ENCODE measurements at places on chromosomes 12 and 14.
A peak's percentile ranks its signal among the peaks of the same experiment; 100 is the strongest.

GRCh38 chr14:52069307-52070050 is 620 bp upstream of the NID2 start:
- DNase-seq, result no peak

DNA sequence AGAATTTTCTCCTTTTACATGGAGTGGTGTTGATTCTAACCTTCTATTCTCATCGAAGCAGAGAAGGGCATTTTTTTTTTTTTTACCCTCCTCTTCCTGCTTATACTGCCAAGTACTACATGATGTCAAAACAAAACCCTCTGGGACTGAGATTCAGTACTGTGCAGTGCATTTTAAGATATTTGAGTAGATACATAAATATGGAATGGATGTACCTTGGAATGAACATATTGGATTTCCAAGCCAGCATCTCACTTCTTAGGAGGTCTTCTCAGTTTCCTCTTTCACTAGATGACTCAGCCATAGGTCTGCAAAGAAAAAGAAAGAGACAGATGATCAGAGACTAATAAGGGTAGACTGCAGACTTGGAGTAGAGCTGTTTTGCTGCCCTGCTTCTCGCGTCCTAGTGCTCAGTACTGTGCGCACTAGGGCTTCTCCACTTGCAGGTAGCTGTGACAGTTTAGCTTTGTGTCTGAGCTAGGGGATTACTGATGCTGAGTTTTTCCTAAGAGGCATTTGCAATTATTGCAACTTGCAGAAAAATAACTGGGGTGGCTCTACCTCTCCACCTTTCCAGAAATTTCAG is 20.4 kb downstream of the TPH2 start:
- DNase-seq, result no peak

- DNase-seq, result no peak
These were observed 98.2 kb downstream of the SSPN start for GRCh38 chr12:26293612-26294011.

- no peak for DNase-seq
These were observed 22.4 kb downstream of the NFYB start for GRCh38 chr12:104115587-104115975.

- no peak for DNase-seq
These were observed 5.1 kb upstream of the USP30 start for GRCh38 chr12:109047081-109047805.

DNA sequence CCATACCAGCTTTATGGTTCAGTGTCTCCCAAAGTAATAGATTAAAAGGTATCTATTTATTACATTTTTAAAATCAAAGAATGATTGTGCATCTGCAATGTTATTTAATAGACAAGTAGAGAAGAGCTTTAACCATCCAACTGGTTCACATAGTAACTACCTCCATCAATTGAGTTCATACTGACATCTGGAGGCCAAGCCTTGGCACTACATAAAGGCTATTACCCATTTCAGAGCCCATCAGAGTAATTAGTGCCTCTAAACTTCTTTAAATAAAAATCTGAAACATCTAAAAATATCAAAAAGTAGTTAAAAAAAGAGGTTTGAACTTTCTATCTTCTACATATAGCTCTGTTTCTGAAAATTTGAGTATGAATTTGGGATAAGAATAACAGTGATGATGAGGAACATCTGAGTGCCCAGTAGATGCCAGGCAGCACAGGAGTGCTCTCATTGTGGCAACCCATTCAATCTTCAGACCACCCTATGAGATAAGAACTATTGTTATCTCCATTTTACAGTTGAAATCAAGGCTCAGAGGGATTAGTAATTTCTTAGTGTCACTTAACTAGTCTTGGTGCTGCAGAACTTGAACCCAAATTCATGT is 132.9 kb upstream of the DAAM1 start:
- peak; percentile 34 for DNase-seq

GRCh38 chr14:73816393-73816816 is 35.2 kb upstream of the PTGR2 start:
- DNase-seq, result no peak

DNA sequence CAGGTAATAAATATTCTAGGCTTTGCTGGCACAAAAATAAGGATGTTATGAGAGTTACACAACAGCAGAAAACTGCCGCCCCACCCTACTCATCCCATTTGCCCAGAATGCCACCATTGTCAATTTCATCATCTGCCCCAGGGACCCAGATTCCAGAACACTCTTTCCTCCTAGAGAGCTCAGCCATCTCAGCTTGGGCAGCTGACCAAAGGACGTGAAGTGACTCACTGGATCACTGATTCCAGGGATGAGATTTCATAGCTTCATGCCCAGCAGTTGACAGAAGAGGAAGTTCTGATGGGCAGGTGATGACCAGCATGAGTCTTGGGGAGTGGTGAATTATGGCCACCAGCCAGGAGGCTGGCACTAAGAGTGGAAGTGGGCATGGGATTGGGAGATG is 450.3 kb downstream of the RMST start:
- DNase-seq, result no peak

DNA sequence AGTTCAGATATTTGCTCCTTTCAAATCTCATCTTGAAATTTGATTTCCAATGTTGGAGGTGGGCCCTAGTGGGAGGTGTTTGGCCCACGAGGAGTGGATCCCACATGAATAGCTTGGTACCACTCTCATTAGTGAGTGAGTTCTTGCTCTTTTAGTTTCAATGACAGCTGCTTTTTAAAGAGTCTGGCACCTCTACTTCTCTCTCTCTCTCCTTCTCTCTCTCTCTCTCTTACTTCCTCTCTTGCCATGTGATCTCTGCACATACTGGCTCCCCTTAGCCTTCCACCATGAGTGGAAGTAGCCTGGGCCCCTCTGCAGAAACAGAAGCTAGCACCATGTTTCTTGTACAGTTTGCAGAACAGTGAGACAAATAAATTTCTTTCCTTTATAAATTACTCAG is 25.1 kb downstream of the GPR65 start:
- DNase-seq, result no peak

- DNase-seq, result peak; percentile 5
These were observed 1.7 kb downstream of the CREBL2 start for GRCh38 chr12:12613344-12613743.

DNA sequence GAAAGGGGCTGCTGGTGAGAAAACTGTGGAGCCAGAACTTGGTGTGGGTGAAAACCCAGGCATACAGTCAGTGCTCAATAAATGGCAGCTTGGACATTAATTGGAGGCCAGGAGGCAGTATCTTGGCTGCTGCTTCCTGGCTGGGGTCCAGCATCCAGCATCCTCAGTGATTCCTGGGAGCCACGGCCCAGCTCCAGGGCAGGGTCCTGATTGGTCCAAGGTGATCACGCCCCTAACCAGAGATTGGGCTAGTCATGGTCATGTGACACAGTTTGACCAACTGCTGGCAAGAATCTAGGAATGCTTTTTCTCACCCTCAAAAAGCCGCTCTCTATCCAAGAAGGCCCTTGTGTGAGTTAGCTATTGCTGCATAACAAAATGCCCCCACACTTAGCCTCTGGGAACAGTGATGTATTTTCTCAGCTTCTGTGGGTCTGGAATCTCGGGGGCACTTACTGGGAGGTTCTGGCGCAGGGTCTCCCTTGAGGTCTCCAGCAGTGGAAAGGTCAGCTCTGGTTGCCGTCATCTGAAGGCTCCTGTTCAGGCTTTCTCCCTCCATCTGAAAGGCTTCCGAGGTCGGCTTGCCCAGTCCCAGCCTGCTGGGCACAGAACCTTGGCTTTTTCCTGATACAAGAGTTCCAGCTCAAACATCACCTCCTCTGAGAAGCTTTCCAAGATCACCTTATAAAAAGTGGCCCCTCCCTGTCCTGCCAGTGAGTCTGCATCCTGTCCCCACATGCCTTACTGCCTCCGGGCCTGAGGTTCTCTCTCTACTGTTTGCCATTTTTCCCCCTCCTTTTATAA is 119.2 kb upstream of the NCOR2 start:
- no peak for DNase-seq

DNA sequence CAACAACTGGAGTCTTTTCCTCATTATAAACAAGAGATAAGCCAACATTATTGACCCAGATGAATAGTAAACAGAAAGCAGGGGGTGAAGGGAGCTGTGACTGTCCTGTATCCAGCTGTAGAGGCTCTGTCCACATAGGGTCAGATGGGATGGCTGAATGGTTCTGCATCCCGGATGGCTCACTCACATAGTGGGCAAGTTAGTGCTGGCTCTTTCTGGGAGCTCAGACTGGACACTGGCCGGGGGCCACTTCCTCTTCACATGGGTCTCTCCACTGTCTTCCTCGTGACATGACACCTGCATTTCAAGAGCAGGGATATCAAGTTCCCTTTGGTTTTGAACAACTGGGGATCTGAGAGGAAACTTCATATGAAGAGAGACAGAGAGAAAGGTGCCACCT is 969.6 kb upstream of the TMEM132C start:
- DNase-seq, result no peak

GRCh38 chr12:114823724-114824123 is 139.7 kb upstream of the TBX3 start:
- DNase-seq, result no peak
